ENCODE measurements at places on chromosomes 7 and 10.
A peak's percentile ranks its signal among the peaks of the same experiment; 100 is the strongest.

DNA sequence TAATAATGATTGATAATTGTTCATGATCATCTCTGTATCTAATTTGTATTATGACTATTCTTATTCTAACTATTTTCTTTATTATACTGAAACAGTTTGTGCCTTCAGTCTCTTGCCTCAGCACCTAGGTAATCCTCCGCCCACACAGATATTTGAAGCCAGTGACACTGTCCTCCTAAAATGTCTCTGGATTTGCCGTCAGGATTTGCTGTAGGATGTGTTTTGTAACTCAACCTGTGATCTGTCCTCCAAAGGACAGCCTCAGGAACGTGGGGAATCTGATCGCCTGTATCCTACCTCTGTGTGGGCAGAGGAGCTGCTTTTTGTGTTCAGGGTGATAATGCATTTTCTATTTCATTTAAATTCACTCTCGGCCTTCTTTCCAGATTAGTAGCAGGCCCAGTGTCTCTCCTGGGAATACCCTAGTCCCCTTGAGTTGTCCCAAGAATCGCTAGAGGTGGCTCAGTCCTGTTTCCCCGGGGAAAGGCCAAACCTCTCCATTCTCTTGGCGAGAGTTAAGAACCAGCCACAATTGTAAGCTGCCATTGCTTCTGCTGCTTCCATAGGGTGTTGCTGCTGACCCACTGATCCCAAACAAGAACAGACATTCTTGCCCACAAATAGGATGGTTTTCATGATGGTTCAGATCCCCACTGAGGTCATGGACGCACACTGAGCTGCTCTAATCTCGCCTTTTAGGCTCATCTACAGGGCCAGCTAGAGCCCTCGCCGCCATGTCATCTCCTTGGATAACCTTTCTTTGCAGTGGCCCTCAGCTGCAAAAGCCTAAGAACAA, 136.2 kb upstream of the KCNMA1 start:
- no peak for DNase-seq

- DNase-seq, result no peak
These were observed 33.7 kb downstream of the ZNF777 start for GRCh38 chr7:149427096-149427680.

- DNase-seq, result no peak
These were observed 449.6 kb downstream of the GRM8 start for GRCh38 chr7:126803060-126803665.

GRCh38 chr10:110411047-110411410, 86.7 kb upstream of the DUSP5 start:
- DNase-seq, result no peak

DNA sequence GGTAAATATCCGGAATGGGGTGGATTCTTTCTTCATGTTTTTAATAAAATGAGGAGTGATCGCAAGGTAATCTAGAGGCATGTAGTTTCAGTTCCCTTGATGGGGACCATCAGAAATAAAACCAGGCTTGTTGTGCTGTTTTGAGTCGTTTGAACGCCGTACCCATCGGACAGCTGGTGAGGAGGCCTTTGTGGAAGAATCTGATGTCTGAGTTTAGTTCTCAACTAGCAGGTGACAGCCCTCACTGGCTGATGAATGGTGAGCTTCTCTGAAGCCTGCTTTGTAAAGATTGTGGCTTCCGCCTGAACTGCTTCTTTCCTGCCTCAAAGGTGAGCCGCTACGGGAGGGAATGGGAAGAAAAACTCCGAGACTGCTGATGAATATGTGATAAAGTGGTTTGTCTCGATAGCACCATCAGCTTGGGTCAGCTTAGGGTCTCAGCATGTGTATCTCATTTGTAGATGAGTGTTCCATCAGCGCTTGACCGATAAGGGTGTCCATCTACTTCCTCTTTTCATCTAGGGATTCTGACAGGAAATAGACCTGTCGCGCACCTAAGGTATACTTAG, 977 bp downstream of the TMEM248 start:
- no peak for DNase-seq

DNA sequence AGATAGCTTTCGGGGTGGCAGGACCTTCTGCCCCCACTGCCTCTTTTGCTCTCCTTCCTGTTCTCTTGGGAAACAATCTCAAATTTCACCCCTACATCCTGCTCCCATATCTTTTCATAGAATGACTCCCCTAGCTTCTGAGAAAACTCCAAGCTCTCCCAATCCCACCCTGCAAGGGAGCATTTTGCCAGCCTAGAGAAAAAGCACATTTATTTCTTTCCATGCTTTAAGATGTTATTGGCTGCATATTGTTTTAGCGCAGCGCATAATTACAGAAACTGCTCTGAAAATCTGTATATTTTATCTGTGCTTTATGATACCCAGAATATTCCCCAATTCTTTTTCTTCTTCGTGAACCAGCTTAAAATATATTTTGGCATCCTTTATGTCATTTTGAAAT, 601.3 kb downstream of the KCNMA1 start:
- DNase-seq, result no peak

DNA sequence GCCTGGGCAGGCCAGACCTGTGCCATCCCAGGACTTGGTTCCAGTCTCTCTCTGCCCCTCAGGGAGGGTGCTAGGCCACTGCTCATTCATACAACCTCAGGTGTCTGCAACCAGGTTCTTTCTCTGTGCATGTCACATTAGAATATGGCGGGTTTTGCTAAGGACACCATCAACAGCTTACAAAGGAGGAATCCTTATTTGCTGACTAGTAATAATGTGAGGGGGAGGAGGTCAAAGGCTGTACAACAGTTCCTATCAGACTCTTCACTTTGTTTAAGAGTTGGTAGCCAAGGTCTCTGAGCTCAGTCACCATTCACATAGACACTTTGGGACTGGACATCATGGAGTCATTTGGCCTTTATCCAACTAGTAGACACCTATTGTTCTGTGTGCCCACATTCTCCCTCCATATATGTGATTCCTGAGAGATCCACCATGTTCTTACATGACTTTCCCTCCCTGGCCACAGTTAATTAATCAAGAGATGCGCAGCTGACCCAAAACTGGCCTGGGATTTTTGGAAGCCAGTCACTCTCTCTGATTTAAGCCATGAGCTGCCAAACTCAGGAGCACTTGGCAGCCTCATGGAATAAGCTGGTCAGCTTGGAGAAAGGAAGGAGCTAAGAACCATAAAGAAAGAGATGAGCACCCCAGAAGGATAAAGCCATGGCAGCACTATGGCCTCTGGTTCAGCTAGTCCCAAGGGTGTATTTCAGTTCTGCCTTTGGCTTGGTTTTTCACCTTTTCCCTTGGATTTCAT, 51.2 kb downstream of the DPCD start:
- no peak for DNase-seq

DNA sequence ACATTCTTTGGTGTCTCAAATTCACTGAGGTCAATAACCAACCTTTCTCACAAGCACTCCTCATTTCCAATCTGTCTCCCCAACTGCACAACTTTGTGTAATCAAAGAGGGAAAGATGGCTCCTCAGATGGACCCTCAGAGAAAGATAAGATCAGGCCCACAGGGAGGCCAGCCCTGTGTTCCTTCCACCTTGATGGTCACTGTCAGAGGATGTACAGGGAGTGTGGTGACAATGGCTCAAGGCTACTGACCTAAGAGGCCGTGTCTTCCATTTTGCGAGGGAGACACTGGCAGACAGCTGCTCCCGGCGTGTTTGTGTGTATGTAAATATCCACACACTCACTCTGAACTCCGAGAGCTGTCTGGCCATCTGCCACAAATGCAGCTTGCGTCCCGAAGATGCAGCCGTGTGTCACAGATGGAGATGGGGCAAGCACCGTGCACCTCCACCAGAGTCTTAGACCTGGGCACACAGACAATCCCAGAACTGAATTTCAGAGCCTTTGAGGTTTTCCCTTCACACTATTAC, 712.1 kb upstream of the NRP1 start:
- no peak for DNase-seq

DNA sequence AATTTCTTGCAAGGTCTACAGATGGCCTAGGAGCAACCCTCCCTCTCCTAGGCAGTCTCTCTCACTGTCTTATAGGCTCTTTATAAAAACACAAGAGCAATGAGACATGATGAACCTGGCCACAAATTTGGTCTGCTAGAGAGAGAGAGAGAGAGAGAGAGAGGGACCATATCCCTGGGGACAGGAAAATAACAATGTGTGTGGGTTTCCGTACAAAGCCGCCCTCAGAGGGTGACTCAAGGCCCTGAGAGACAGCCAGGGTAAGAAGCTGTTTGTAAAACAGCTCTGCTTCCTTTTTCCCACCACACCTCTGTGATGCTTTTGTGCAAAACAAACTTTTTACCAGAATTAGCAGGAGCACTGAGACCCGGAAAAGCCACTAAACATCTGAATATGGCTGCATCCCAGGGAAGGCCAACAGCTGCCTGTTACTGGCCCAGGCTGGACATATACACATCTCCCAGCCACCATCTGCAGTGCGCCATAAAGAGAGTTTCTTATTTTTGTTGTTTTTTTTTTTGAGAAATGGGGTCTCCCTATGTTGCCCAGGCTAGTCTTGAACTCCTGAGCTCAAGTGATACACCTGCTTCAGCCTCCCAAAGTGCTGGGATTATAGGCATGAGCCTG, 18.4 kb downstream of the GIMAP5 start:
- no peak for DNase-seq

- no peak for DNase-seq
These were observed 322.0 kb downstream of the FRMD4A start for GRCh38 chr10:14008740-14009080.

GRCh38 chr10:50576245-50576815, 47.4 kb downstream of the SGMS1 start:
- DNase-seq, result peak; percentile 22
